Activated CD4-positive, alpha-beta T cell treated with anti-CD3 and anti-CD28 coated beads, Interleukin-2, amount 50 U/mL, for 16 hours (primary cell): ENCODE measurements at places on chromosomes 12 and 14.

DNA sequence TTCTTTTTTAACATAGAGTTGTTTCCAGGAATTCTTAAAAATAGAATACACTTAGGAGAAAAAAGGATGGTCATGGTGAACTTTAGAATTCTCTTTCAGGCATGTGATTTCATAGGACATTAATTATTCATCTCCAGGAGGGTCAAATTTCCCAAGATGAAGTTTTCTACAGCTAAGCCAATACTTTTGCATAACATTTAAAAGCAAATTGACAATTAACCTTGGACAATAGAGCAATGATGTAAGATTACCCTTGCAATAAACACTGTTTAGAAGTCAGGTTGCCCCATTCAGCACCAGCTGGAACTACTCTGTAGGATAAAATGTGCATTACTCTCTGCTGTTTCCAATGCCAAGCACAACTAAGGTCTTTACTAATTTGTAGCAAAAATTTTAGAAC, 49.5 kb downstream of the SIX1 start:
- DNase-seq, result no peak

DNA sequence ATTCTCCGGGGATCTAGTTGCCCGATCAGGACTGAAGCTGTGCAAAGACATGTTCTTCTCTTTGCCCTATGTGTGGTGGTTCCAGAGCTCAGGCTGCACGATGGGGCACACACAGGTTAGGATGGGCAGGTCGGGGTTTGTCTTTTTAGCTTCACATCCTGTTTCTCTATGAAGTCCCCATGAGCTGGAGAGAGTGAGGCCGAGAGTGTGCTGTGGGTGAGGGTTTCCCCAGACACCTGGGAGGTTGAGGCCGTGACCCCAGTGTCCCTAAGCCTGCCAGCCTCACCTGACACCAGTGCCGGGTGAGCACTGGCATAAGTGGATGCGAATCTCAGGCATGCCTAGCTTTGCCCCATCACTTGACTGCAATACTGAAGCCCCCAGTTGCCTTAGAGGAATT, 32.9 kb upstream of the IGF1 start:
- no peak for DNase-seq

DNA sequence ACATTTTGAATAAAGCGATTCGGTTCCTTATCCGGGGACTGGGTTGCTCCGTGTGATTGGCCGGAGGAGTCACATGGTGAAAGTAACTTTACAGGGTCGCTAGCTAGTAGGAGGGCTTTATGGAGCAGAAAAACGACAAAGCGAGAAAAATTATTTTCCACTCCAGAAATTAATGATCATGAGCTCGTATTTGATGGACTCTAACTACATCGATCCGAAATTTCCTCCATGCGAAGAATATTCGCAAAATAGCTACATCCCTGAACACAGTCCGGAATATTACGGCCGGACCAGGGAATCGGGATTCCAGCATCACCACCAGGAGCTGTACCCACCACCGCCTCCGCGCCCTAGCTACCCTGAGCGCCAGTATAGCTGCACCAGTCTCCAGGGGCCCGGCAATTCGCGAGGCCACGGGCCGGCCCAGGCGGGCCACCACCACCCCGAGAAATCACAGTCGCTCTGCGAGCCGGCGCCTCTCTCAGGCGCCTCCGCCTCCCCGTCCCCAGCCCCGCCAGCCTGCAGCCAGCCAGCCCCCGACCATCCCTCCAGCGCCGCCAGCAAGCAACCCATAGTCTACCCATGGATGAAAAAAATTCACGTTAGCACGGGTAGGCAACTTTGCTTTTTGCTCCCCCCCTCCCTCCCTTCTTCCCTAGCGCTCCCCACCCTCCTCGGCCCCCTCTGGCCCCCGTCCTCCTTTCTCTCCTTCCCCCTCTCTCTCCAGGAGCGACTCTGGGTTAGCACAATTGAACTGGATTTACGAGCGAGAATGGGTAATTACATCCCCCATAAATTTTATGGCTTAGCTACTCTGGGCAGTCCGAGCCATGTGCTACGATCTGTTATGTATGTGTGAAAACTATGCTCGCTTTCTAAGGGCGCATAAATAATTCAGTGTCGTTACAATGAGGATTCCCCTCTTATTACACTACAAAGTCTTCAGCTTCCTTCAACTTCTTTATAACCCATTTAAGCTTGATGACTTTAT, at the start of gene HOXC4:
Gene HOXC4, plus strand, starts transcription at position 85 of the 991 bp plus-strand sequence. Its CDS starts 88 bp downstream, at position 173.
- DNase-seq, result no peak

GRCh38 chr14:69694730-69695281, 72.1 kb upstream of the SRSF5 start:
- no peak for DNase-seq

GRCh38 chr12:118571730-118572129, 195.4 kb downstream of the SUDS3 start:
- no peak for DNase-seq

DNA sequence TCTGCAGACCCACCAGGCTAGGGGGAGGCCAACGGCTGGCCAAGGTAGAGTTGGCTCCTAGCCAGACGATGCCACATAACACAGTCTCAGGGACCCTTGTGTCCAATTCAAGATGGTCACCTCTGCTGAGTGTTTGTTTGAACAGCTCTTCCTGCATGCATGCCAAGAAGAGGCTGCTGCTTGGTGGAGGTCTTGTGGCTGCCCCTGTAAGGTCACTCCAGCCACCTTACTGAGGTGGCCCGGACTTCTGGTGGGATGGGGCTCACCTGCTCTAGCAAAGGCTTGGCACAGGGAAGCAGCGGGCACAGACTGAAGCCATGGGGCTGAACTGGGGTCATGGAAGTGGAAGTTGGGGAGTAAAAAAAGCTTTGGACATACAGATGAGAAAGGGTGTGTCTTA, 210.3 kb downstream of the GLT1D1 start:
- no peak for DNase-seq

DNA sequence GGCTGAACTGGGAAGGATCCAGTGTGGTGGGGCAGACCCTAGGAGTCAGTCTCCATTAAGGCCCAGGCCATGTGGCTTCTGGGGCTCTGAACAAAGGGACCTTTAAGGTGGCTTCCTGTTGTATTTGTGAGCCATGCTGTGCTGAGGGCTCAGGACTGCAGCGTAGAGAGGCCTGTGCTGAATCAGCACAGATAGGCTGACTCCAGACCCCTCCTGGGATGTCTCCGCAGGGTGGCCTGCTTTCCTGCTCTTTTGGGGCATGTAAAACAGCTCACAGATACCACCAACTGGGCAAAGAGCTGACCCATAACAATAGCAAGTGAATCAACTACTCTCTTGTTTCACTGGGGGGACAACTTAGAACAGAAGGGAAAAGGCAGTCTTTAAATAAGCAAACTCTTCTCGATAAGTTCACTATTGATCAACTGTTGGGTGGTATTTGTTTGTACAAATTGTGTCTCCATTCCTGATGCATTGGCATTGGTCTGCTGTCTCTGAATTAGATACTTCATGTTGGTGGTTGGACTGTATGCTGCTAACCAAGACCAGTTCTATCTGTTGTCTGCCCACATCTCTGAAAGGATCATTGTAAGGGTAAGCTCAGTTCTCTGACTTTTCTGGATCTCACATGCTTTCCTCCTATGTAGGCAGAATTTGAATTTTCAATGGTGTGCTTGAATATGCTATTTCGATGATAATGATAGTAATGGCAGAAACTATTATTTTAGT, 71.8 kb downstream of the MYRFL start:
- no peak for DNase-seq

DNA sequence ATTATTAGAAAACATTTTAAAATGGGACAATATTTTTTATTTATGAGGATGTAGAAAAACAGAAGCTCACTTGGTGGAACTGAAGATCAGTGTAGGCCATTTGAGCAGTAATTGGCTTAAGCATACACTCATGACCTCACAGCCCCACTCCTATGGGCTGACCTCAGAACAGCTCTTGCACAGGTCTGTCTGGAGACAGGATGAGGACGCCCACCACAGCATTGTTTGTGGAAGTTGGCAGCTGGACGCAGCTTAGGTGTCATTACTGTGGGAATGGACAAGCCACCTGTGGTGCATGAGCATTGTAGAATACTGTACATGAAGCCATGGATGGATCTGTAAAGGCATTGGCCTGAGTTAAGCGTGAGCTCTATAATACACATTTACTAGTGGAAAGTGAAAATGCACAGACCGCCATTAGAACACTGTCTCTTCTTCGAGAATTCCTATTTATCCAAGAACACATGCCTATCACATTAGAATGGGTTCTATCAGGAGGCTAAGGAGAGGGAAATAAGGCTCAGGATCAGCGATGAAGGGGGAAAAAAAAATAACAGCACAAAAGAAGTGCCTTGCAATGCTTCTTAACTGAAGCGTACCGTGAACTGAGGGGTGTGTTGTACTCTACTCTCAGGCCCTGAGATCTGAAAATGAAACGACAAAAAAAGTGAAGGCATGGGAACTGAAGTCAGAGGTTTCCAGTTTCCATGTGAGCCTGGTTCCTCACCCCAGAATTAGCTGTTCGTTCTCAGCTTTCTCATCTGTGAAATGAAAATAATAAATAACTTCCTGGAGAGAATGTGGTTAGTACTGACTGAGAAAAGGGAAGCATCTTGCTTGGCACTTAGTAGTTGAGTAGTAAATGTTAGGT, 33.6 kb downstream of the KCNA1 start:
- DNase-seq, result no peak

DNA sequence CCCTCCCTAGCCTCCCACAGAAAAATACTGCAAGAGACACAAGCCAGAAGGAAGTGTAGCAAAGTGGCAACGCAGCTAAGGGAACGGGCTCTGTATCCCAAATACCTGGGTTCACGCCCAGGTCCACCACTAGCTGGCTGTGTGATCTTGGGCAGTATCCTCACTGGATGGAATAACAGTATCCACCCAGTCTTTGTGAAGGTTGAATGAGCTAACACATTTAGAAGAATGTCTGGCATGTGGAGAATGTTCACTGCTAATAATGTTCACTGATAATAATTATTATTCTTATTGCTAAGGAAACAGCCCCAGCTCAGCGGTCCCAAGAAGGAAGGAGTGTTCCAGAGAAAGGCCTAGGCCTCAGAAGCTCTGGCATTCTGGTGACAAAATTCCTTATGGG, 70.9 kb downstream of the VWF start:
- no peak for DNase-seq

GRCh38 chr12:58727521-58727920, 192.8 kb downstream of the LRIG3 start:
- no peak for DNase-seq

- no peak for DNase-seq
Observed at GRCh38 chr14:50312734-50313054, 570 bp downstream of the DMAC2L start.

DNA sequence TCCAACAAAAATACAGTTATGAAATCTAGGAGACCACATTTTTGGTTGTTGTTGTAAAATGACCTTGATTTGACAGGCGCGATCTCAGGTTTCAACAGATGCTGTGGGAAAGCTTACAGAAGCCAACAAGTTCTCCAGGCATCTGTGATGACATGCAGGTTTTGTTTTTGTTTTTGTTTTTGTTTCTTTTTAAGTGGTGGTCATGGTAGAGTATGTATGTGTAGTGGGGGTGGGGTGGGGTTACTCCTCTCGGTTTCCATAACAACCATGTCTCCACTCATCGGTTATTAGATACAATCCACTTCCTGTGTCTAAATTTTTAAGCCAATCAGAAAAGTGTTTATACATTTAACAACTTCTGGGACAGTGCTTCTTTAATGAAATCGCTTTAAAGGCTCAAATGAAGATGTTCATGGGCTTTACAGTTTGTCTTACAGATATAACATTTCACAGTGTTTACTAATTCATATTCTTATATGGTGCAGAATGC, 199.9 kb upstream of the FOXN3 start:
- DNase-seq, result peak; percentile 81

DNA sequence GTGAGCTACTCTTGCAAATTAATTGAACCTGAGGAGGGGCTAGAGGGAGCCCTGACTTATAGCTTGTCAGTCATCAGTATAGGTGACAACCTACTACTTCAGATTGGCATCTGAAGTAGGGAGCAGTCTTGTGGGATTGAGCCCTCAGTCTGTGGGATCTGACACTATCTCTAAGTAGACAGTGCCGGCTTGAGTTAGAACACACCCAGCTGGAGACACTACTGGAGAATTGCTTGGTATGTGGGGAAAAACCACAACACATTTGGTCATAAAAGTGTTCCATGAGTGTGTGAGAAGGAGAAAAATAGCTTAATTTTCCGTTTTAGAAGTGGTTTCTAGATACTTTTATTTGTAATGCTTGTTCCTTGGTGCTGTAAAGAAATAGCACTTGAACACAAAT, 30.5 kb upstream of the DDHD1 start:
- no peak for DNase-seq

GRCh38 chr12:116174006-116174405, 103.5 kb downstream of the MED13L start:
- DNase-seq, result peak; percentile 54

- DNase-seq, result no peak
Observed at GRCh38 chr14:98233656-98234055, 1038.3 kb downstream of the BCL11B start.

- no peak for DNase-seq
Observed at GRCh38 chr14:29712601-29713000, 215.0 kb downstream of the PRKD1 start.

DNA sequence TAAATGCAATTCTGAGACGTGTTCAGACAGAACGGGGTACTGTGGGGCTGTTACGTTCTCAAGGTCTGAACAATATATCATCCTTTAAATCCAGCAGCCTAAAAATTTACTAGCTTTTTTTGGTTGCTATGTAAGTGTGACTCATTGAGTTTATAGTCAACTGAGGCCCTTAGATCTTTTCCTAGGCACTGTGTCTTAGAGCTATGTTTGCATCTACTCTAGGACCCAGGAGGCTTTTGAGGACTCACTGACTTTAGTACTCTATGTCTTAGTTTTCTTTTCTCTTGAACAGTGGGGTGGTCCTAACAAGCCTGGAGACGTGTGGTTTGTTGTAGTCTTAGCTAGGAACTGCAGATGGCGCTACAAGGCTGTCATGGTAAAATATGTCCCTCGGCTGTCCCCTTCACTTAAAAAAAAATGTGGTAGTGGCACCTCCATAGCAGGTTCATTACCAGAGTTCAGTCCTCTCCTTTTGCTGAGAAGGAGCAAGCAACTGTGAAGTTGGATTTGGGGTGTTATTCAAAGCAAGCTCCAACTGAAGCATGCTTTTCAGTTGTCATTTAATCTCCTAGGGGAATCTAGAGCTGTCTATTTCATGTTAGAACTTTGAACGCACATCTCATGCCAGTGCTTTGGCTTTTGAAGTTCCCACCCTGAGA, 8.7 kb upstream of the SPATS2 start:
- peak; percentile 68 for DNase-seq

DNA sequence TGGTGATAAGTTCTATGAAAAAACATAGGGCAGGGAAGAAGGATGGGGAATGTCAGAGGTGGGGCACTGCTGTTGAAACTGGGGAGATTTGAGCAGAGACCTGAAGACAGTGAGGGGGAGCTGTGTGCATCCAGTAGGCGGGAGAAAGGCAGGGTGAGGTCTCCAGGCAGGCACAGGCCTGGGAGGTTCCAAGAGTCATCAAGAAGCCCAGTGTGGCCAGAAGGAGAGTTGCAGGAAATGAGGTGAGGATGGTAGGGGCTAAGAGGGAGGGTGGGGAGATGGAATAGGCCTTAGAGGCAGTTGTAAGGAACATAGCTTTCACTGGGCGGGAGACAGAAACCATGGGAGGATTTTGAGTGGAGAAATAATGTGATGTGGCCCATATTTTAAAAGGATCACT, 341.8 kb downstream of the GLT1D1 start:
- DNase-seq, result no peak
